ENCODE measurements at places on chromosomes 11 and 22.

- no peak for DNase-seq
Observed at GRCh38 chr11:34549271-34549670, 35.7 kb upstream of the ELF5 start.

- DNase-seq = peak; percentile 37
Observed at GRCh38 chr11:129825380-129825779, 9.7 kb downstream of the TMEM45B start.

- no peak for DNase-seq
Observed at GRCh38 chr22:17949642-17950473, 74.5 kb downstream of the MICAL3 start.

DNA sequence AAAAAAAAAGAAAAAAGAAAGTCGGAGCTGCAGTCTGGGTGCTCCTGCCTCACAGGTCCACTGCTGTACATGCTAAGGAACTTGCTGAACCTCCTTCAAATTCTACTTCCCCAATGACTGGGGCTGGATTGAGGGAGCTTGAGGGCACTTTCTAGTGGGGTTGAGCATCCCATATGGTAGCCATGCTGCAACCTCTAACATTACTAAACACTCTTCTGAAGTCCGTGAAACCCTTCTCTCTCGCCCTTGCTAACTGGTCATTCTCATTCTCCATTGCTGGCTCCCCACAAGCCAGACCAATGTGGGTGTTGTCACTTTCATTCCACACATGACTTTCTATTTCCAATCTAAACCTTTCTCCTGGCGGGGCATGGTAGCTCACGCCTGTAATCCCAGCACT, 1.2 kb downstream of the ESS2 start:
- DNase-seq = no peak

DNA sequence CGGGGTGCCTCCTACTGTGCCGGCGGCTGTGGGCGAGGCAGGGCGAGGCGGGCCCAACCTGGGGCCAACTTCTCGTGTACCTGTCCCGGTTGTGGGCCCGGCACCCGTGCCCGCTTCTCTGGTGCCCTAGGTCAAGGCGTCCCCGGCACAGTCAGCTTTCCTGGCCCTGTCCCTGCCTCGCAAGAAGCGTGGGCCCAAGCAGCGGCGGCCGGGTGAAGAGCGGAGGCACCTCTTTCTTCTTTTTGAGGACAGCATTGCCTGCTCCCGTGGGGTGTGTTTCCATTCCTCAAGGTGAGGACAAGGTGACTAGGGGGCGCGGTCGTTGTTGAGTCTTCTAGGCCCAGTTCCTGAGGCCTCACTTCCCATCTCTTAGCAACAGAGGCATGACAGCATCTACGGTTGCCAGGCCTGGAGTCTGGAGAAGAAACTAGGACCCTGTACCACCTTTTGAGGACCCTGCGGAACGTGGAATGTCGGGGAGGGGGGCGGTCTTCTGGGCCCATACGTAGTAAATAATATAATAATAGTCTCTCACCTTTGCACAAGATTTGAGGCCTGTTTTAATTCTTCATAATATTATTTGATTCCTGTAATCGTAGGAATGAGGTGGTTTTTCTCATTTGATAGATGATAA, 418 bp downstream of the ACO2 start:
- peak; percentile 11 for DNase-seq

DNA sequence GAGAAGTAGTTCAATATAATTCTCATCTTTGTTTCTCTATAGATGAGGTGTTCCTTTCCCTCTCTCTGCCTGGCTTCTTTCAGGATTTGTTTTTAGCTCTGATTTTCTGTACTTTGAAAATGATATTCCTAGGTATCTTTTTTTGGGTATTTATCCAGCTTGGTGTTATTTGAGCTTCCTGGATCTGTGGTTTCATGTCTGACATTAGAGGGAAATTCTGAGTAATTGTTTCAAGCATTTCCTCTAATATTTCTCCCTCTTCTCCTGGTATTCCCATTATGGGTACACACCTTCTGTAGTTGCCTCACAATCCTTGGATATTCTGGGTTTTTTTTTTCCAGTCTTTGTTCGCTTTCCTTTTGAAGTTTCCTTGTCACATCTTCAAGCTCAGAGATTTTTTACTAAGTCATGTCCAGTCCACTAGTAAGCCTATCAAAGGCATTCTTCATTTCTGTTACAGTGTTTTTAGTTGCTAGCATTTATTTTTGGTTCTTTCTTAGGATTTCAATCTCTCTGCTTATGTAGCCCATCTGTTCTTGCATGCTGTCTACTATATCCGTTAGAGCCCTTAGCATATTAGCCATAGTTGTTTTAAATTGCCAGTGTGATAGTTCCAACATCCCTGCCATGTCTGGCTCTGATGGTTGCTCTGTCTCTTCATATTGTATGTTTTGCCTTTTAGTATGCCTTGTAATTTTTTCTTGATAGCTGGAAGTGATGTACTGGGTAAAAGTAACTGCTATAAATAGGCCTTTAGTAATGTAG, 5.8 kb downstream of the CCDC81 start:
- DNase-seq = no peak

- DNase-seq = no peak
Observed at GRCh38 chr11:34941688-34942087, 25.3 kb downstream of the PDHX start.

DNA sequence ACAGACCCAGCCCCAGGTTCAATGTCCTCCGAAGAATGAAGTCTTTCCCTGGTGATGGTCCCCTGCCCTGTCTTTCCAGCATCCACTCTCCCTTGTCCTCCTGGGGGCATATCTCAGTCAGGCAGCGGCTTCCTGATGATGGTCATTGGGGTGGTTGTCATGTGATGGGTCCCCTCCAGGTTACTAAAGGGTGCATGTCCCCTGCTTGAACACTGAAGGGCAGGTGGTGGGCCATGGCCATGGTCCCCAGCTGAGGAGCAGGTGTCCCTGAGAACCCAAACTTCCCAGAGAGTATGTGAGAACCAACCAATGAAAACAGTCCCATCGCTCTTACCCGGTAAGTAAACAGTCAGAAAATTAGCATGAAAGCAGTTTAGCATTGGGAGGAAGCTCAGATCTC, 14.1 kb downstream of the APOL1 start:
- DNase-seq = no peak

All from NK-92 treated with Interleukin-12 subunit alpha and Interleukin-12 subunit beta, amount 100 ng/mL, for 24 hours (cell line).